NCI-H510A treated with DMSO at 0.1 percent for 48 hours (cell line): ENCODE measurements at places on chromosomes 11 and 22.

DNA sequence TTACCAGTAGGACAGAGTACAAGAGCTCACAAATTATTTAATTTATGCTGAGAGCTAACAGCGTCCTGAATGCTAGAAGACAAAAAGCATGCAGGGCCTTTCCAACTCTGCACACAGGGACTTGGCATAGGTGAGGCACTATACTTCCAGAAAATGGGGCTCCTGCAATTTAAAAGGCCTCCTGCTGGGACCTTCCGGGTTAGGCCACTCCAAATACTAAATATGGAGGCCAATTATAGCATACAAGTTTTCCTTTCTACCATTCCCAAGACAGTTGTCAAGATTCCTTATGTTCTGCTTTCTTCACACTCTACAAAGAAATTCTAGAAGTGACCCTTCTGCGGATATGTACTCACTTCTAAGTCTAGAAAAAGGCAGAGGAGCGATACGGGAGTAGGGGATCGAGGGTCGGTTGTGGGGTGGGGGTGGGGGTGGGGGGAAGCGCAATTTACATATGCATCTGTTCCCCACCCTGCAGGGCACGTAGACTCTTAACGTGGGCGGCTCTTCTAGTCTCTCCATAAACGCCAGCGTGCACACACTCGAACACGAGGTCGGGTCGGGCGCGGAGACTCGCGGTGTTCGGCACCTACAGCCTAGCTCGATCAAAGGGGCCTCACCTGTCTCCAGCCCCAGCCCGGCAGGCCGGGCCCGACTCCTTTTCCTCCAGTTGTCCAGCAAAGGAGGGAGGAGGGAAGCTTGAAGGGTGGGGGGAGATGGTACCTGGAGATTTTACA lies 728 bp downstream of the DCUN1D5 start:
- DNase-seq, result peak; percentile 55

- DNase-seq, result no peak
These were observed 19.8 kb upstream of the PGM2L1 start for GRCh38 chr11:74417860-74418508.

DNA sequence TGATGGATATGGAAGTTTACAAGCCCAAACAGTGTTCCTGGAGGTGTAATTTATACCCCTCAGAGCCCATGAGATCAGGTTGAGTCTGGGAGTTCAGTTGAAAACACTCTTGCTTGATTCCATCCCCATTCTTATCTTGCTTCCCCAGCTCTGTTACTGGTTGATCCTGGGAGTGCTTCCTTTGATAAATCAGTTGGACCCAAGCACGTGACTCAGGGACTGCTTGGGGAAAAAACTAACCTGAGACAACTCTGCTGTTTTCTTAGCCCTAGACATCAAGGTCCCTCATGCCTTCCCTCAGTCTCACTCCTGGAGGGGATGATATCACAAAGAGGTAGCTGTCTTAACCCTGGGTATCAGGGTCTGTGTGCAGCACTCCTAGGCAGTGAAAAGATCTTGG lies 35.0 kb upstream of the SLC1A2 start:
- no peak for DNase-seq

DNA sequence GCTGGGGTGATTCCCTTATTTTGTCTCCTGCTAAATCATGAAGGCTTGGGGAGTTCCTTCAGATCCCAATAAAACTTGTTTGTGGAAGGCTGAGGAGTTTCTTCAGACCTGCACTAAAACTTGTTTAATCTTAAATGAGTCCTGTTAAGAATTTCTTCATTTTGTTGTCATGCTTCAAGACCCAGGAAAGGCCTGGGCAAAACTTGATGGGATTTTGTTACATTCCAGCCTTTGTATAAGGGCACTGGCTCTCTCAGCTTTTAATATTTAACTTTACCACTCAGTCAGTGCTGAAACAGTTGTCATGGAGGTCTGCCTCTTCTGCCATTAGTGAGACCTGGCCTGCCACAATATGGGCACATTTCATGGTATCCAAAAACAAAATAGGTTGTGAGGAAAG lies 699.0 kb downstream of the ETS1 start:
- no peak for DNase-seq

DNA sequence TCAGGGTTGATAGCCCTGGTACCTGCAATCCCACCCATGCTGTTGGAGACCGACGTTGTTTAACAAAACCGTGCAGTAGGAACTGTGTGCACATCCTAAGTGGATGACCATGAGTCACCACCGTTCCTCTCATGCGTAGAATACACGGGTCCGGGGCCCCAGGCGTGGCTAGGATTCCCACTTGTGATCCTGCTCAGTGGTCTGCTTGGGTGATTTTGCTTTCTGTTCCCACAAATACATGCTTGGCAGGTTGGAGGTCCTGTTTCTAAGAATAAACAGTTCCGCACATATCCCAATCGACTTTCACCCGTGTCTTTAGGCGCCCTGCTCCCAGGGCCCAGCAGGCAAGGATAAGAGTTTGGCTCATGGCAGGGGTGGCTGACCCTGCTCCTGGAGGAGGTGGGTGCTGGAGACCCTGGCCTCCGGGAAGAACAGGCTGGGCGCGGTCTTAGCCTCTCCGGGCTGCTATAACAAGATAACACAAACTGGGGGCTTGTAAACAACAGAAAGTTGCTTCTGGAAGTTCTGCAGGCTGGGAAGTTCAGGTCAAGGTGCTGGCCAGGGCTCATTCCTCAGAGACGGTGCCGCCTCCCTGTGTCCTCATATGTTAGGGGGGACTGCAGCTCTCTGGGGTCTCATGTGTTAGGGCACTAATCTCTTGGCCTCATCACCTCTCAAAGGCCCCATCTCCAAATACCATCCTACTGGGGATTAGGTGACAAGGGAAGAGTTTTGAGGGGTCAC lies 1028.3 kb downstream of the BRD1 start:
- DNase-seq, result no peak

GRCh38 chr11:70333261-70333660 lies 62.8 kb downstream of the PPFIA1 start:
- DNase-seq, result no peak

DNA sequence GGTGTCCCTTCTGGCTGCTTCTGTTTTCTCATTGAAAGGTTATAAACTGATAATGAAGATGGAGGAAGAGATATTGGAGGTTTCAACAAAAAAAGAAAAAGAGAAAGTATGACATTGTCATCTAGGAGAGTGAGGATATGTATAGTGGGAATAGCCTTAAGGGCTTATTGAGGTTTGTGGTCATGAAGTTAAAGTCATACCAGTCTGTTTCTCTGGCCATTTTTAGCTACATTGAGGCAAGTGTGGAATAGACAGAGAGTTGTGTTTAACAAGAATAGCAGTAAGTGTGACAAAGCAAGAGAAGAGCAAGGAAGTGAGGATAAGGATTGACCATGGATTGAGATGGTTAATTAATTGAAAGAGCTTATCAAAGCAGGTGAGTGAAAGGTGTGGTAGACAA lies 110.4 kb downstream of the ELP4 start:
- DNase-seq, result no peak

GRCh38 chr11:8370812-8371515 lies 107.3 kb upstream of the LMO1 start:
- no peak for DNase-seq

- DNase-seq, result no peak
These were observed 73.8 kb upstream of the CDON start for GRCh38 chr11:126136507-126136906.

DNA sequence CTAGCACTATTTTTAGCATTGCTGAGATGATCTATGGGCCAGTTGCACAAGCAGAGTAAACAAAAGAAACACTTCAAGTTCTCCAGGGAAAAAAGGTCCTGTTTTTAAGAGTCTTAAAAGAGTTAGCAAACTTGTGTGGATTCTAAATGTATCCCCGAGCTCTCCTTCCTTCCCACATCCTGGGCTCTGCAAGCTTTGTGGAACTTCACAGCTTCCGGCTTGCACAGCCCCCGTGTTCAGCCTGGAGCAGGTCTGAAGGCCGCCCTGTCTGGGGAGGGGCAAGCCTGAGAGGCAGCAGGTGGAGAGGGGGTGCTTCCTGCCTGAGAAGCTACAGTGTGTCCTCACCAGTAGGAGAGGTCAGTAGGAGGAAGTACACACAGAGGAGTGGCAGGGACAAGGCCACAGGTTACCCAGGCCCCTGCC lies 35.1 kb upstream of the SUSD2 start:
- DNase-seq, result peak; percentile 66

DNA sequence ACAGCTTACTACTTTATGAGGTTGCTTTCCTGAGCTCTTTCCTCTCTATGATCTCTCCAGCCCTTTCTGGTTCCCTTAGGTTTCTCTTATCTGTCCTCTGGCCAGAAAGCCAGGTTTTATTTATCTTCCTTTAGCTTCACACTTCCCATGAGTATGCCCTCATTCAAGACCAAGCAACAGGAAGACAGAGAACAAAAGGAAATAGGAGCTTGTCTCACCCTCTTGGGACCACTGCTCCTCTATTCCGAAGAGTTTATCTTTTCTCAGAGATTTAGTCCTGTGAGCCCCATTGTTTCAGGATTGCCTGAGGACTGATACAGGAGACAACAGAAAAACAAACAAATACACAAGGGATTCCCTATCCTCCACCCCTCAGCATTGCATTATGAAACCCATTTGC lies 62.4 kb upstream of the CCDC179 start:
- DNase-seq, result no peak

DNA sequence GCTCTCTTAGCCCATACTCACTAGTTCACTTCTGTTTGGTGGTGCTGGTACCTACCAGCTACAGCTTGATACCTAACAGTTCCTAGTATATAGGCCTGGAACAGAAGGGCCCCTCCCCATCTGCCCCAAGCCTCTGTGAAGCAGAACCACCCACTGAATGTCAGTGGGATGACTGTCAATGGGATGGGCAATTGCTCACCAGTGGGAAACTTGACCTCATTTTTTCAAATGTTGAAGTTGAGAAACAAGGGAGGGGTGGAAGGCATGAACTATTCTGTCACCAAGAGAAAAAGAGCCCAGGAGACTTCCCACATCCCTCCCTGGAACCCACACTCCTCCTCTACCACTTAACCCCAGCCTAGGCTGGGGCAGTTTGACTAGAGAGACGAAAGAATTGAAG lies at the start of gene NLRP10:
Gene NLRP10 (minus strand): TSS at position 62 of the 400 bp plus-strand sequence. CDS start 1,952 bp downstream, outside the sequence.
- no peak for DNase-seq

DNA sequence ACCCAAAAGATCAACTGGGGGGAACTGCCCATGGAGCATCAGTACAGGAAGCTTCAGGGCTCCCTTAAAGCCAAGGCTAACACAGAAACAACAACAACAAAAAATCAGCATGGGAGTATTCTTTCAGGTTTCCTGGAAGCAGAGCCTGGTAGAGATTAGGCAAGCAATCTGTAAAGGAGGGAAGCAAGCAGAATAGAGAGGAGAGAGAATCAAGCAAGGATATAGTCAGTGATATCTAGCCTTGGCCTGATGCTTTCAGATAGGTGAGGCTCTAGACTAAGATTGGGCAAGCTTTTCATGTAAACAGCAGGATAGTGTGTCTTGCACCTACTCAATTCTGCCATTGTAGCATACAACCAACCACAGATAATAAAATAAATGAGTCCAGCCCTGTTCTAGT lies 44.4 kb upstream of the FAT3 start:
- DNase-seq, result no peak

GRCh38 chr11:8095806-8096522 lies 15.0 kb downstream of the TUB start:
- DNase-seq, result no peak

GRCh38 chr11:64722141-64723065 lies 594 bp downstream of the NRXN2 start:
- DNase-seq, result no peak

DNA sequence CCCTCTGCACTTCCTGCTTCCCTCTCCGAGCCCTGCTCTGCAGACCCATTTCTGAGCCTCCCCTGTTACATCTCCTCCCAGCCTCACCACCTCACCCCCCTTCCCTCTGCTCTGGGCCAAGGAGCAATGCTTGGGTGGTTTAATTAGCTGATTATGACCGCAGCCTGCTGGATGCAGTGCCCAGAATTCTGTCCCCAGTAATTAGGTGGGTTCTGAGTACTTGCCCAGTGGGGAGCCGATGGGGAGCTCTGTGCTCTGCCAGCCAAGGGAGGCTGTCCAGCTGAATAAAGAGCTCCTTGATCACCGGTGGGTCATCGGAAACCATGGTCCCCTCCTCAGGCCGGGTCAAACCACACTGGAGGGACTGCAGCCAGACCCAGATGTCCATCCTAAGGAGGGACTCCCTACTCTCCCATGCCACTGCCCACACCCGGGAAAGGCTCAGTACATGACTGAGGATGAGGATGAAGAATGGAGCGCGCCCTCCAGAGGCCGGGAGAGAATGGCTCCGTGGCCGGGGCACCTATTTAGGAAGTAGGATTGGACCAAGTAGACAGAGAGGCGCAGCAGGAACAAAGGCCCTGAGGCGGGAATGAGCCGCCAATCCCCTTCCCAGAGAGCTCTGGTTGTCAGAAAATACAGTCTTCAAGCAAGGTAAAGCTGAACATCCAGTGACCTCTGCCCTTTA lies 9.1 kb downstream of the ARRB1 start:
- DNase-seq, result no peak

DNA sequence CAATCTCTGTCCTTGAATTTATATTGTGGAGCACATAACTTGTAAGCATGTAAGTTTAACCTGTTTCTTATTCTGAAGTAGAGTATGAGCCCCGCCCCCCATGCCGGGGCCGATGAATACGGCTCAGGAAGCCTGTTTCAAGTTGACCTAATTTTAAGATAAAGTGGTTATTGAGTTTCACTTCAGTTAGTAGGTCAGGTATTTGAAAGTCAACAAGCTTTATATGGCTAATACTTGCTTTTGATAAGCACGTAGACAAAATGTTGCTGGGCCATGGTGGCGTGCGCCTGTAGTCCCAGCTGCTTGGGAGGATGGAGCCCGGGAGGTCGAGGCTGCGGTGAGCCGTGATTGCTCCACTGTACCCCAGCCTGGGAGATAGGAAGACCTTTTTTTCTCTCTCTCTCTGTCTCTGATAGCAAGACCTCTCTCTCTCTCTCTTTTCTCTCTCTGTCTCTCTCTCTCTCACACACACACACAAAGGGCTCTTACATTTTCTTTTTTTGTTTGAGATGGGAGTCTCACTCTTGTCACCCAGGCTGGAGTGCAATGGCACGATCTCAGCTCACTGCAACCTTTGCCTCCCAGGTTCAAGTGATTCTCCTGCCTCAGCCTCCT lies 14.4 kb downstream of the YWHAH start:
- no peak for DNase-seq
